ENCODE measurements at places on chromosomes 2 and 18.

DNA sequence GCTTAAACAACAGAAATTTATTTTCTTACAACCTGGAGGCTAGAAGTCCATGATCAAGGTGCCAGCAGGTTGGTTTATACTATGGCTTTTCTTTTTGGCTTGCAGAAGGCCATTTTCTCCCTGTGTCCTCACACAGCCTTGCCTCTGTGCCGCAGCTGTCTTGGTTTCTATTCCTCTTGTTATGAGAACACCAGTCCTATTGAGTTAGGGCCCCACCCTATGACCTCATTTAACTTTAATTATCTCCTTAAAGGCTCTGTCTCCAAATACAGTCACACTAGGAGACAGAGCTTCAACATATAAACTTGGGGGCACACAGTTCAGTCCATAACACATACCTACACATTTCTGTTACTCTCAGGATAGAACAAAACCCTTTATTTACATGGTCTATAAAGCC is 17.3 kb upstream of the RHOB start:
- no peak for DNase-seq

DNA sequence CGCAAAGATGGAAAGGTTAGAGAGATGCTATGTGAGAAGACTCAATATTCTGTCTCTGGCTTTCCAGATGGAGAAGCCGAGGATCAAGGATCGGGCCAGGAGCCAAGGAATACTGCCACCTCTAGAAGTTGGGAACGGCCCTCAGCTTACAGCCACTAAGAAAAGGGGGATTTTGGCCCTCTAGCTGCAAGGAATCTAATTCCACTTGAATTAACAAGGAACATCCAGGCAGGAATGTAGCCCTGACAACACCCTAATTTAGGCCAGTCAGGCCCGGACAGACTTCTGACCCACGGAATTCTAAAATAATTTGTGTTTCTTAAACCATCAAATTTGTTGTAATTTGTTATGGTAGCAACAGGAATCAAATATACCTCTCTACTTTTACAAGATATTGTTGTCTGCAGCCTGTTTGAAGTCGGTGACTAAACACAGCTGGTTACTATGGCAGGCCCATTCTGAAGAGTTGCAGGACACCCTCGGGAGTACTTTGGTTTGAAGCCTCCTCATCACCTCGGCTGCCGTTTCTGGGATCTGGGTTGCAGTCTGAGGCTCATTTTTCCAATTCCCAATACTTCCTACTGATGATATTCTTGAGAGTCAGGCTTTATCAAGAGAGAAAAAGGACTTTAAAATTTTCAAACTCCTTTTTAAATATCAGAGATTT is 1131.2 kb downstream of the TSN start:
- no peak for DNase-seq

GRCh38 chr2:2059199-2059598 is 271.9 kb downstream of the MYT1L start:
- DNase-seq, result no peak

- DNase-seq, result no peak
Observed at GRCh38 chr2:163173591-163173990, 335.0 kb upstream of the KCNH7 start.

GRCh38 chr2:128490881-128491691 is 172.4 kb upstream of the HS6ST1 start:
- no peak for DNase-seq
